ENCODE measurements at places on chromosomes 12 and 14.

DNA sequence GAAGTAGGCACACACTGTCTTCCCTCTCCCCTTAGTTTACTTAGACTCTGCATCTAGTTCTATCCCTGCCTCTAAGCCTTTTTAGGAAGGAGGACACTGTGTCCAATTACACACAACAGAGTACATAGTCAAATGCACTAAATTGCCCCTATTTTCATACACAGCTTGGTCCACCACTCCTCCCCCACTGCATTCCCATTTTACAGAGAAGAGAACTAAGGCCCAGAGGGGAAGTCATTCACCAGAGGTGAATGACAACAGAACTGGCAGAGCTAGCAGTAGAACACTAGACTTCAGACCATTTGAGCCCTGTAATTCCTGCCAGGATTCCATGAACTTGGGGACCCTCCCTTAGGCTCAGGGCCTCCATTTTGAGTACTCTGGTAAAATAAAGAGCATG is 1.1 kb upstream of the JPH4 start:
- no peak for DNase-seq

- no peak for DNase-seq
Measured at GRCh38 chr14:50343434-50343833, 31.3 kb downstream of the DMAC2L start.

- peak; percentile 13 for DNase-seq
Measured at GRCh38 chr14:23443411-23443812, 8.0 kb upstream of the MYH7 start.

GRCh38 chr12:94980577-94980976 is 22.9 kb downstream of the NDUFA12 start:
- no peak for DNase-seq

DNA sequence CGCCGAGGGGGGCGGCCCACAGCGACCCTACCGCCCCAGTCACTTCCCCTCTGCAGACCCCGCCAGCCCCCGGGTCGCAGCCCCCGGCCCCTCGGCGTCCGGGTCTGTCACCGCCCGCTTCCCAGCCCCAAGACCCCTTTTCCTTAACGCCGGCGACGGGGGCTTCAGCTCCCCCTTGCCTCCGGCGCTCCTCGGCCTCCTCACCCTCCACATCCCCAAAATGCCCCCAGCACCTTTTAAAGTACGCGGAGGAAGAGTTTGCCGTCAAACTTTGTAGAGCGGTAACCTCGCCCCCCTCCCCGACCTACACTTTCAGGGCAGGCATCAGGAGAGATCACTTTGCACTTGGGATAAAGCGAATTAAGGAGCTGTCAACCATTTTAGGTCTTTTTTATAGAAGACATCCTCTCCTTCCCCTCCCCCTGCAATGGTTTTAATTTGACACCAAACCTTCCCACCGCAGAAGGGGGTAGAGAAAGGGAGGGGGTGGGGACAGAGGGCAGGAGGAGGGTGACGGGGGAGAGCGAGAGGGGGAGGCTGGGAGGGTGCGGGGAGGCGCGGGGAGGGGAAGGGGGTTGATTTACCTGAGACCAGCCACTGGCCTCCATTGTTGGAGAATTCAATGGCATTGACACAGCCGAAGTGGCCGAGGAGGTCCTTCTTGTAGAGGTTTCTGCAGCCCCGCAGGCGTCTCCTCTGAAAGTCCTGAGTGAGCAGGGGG is 578 bp downstream of the DCAF5 start:
- DNase-seq = peak; percentile 67

DNA sequence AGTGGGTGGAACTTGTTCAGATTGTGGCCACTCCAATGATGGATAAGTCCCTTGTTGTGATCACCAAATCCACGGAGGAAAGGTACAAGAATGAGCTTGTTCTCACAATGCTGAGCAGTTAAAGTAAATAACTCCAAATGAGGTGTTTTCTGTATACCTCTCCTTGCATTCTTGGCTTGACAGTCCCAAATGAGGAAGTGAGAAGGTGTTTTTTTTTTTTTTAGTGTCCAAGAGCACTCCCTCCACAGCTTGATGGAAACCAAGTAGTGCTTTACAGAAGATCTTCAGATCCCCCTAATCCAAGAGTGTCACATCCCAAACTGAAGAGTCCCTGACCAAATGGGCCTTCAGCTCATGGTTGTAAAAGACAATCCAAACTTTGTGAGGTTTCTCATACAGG is 153.6 kb downstream of the ATP23 start:
- DNase-seq = no peak

DNA sequence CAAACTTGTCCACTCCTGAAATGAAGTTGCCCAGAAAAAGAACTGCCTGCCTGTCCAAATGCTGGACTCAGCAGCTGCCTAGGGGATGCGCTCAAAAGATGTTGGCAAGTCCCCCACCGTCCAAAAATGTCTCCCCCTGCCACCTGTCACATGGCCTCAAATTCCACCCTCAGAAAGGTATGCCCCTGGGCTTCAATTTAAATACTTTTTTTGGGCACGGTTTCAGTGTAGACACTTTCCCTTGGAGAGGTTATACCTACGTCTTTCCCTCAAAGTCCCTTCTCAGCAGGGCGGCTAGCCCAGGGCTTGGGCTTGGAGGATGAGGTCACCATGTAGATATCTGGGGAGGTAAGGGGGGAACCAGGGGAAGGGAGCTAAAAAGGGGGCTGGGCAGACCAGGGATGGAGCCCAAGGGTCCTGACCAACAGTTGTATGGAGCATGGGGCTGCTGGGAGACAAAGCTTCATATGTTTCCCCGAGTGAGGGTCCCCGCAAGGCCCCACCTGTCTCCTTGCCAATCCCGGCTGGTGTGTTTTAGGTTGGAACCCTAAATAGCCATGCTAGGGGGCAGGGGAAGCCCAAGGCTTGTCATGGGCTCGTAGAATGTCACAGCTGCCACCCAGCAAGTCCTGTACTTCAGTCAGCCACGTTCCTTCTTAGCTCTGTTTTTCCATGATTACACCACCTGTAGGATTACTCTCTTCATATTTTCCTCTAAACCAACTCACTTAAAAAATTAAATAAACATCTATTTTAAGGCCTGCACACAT is 131.2 kb upstream of the TBX3 start:
- DNase-seq = no peak

GRCh38 chr14:77353469-77354141 is 23.3 kb downstream of the TMED8 start:
- DNase-seq = no peak

DNA sequence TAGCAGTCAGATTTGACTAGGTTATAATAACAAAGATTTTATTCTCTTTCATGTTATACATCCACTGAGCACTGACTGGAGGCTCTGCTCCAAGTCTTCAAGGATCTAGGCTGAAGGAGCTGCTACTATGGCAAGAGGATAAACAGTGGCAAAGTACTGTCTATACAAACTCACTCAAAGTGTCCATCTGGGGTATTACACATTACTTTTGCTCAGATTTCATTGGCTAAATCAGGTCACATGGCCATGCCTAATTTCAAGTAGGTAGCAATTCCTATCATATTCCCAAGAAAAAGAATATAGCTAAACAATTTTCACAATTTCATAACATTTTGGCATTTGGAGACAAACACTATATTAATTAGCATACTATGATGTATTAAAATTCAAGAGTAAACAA is 40.9 kb downstream of the CDK17 start:
- DNase-seq = peak; percentile 32

DNA sequence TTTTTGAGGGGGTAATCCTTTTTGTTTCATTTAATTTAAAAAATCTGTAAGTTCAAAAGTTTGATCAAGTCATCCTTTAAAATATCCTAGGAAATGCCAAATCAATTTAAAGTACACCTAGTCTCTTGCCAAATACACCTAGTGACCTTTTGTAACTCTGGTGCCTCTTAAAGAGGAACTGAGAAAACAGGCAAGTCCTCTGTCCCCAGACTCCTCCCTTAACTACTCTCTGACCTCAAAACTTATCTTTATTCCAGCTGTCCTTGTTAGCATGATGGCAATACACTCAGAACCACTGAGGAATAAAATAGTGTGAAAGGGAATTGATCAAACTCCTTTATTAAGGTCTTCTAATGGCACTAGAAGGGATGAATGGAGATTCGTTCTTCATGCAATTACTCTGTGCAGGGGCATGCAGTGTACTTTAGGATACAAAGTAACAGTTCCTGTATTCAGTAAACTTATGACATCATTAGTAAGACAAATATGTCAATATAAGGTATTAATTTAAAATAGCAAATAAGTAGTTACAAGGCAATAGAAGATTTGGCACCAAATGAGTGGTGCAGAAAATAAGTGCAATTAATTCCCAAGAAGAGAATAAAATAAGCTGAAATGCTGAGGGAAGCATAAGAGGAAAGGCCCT is 3.3 kb downstream of the FAR2 start:
- no peak for DNase-seq

- DNase-seq = peak; percentile 18
Measured at GRCh38 chr12:128365651-128366231, 98.8 kb downstream of the TMEM132C start.

DNA sequence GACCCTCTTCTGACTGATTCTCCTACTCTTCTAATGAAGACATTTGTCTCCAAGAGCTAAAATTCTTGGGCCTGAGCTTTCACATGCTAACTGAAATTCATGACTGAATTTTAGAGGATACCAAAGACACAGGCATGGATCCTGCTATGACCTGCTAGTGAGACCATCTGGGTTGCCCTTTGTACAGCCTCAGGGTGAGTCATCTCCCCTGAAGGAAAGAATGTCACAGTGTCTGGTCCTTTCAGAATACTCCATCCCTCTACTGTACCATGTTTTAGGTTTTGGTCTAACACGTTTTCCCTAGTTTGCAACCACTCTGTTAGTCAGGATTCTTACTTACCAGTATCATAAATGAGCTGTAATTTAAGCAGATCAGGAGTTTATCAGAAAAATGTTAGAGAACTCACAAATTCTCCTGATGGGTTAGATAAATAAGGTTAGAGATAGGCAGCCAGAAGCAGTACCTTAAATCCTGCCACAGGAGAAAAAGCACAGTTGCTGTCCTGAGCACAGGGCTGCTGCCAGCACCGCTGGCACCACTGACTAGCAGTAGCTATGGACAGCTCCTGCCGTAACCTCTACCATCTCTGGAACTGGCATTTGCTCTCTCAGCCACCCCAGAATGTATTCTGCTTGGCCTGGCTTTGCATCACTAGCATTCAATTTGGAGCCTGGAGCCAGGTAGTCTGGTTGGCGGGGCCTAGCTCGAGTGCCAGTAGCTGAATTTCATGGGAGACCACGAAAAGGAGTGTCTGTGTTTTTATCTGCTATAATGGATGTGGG is 127.6 kb downstream of the ANO6 start:
- DNase-seq = no peak

DNA sequence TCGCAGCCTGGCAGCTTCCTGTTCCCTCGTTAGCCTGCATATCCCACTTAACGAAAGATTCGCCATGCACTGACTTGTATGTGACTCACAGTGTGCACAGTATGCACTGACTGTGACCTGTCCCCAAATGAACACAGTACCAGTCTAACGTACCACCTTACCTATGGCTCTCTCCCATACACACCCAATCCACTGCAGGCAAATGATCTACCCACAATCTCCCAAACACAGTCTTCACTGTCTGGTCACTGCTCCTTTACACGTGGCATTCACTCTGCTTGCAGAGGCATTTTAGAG is 163.5 kb upstream of the EEA1 start:
- DNase-seq = no peak

DNA sequence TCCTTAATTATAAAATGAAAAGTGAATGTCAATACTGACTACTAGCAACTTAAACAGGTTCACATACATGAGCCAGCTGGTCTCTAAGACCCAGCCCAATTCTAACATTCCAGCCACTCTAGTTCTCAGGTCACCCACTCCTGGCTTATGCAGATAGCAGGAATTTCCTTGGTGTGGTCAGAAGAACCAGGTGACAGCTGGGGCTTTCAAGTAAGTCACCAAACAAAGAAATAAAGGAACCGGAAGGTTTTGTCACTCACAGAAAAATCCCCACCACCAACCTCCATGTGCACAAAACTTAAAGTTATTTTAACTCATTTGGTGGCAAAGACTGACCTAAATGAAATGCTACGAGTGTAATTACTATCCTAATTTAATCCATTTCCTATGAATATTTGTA is 129.6 kb upstream of the CDKN3 start:
- no peak for DNase-seq

- no peak for DNase-seq
Measured at GRCh38 chr14:73738518-73739173, 24.5 kb upstream of the PNMA1 start.

DNA sequence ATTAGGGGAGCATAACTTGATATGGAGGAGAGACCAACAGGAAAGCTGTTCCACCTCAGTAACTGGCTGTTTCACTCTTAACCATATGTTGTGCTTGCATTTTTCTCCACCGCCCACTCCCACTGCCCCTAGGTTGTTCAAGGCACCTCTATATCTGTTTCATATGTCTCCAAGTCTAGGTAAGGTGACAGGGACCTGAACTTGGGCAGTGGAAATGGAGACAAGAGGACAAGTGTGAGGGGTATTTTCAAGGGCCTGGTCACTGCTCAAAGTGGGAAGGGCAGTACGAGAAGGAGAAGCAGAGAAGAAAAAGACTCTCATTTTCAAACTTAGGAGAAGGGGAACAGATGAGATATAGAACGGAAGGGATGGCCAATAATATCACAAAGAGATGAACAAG is 3.1 kb downstream of the SLC38A1 start:
- peak; percentile 42 for DNase-seq

- DNase-seq = peak; percentile 10
Measured at GRCh38 chr12:57135527-57136326, 7.4 kb downstream of the LRP1 start.

DNA sequence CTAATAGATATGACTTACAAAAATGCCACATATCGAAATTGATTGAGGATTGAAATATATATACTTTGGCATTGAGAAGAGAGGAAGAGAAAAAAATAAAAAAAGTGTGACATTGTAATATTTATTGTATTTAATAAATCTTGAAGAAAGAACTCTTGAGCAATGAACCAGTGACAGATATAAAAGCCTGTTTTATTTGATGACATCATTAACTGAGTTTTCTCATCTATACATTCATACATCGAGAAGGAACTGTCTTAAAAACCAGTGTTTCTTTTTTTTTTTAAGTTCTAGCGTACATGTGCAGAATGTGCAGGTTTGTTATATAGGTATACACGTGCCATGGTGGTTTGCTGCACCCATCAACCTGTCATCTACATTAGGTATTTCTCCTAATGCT is 368.2 kb downstream of the SNAPC1 start:
- DNase-seq = no peak

DNA sequence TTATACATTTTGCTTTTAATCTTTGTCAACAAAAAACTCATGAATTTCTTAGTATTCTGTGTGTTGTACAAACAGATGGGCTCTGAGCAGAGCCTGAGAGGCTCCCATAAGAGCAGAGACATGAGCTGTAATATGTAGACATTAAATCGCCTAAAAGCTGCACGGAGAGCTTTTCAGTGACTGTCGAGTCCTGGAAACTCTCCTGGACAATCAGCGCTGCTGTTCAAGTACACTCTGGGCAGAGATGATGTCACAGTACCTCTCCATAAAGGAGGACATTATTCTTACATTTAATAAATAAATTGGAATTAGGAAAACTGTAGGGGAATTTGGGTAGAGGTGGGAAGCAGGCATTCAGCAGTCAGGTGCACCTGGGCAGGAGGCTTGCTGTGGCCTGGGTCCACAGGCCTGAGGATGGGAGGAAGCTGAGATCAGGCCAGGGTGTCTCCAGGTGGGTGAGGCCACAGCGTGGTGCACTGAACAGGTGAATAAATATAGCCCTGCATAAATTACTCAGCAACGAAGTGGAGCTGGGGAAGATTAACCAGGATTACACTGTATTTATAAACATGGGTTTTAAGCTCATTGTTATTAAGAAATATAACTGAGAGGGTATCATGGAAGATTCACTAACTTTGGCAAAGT is 13.3 kb upstream of the TCL1A start:
- DNase-seq = no peak

- no peak for DNase-seq
Measured at GRCh38 chr14:57617510-57617909, 123.9 kb upstream of the CCDC198 start.
